ENCODE measurements at places on chromosomes 3 and 15. TPM values are rescaled to one million over a fixed set of nuclear protein-coding genes. Genes with fewer than 3 reads are reported as not detected.

GRCh38 chr15:68326711-68327354 lies 49.3 kb downstream of the FEM1B start:
- no peak for DNase-seq

DNA sequence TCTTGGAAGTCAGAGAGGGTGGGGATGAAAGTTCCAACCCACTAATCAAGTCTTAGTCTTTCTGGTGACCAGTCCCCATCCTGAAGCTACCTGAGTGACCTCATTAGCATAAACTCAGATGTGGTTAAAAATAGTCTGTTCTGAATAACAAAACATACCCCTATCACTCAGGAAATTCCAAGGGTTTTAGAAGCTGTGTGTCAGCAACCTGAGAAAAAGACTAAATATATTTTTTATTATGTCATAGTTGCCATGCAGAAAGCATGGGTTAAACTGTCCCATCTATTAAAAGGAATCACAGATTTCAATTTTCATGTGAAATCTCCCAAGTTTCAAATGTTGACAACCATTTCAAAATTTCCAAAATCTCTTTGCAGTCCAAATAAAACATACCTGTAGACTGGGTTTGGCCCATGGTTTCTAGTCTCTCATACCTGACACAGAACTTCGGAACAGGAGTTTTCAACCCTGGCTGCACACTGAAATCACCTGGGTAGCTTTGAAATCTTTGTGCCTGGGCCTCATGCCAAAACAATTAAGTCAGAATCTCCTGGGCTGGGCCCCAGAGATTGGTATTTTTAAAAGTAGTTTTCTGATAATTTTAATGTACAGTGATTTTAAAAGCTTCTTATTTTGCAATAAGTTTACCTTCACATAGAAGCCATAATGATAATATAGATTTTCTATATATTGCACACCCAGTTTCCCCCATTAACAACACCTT lies 476.3 kb downstream of the RBMS3 start:
- no peak for DNase-seq

GRCh38 chr3:66348704-66349103 lies 127.9 kb downstream of the SLC25A26 start:
- no peak for DNase-seq

Gene ULK4
- total RNA-seq = 16.1 TPM

All from transverse colon (tissue), 4 donors.